Muscle of leg (tissue), 16 donors: ENCODE measurements at places on chromosomes 1 and 21. TPM values are rescaled to one million over a fixed set of nuclear protein-coding genes. Genes with fewer than 3 reads are reported as not detected.

DNA sequence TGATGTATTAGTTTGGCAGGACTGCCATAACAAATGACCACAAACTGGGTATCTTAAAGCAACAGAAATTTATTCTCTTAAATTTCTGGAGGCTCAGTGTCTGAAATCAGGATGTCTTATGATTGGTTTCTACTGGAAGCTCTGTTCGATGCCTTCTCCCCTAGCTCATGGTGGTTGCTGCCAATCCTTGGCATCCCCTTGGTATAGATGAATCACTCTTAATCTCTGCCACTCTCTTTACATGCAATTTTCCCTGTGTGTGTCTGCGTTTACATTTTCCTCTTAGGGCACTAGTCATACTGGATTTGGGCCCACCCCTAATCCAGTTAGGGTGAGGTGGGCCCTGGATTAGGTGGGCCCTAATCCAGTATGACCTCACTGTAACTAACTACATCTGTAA, 54.7 kb upstream of the MPC2 start:
- no peak for DNase-seq

DNA sequence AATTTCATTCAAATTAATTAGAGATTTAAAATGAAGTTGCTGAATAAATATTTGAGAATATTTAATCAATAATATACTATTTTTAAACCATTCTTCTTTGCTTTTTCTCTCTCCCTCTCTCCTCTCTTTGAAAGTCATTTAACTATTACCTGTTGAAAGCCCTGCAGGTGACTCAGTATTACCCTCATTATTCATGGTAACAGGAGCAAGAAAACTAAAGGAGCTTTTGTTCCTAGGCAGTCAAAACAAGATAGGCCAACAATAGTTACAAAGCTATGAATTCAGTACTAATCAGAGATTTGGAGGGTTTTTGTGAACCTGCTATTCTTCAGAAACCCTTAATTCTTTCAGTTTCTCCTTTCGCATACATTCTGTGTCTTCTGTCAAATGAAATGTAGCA, 721.3 kb upstream of the NCAM2 start:
- no peak for DNase-seq

DNA sequence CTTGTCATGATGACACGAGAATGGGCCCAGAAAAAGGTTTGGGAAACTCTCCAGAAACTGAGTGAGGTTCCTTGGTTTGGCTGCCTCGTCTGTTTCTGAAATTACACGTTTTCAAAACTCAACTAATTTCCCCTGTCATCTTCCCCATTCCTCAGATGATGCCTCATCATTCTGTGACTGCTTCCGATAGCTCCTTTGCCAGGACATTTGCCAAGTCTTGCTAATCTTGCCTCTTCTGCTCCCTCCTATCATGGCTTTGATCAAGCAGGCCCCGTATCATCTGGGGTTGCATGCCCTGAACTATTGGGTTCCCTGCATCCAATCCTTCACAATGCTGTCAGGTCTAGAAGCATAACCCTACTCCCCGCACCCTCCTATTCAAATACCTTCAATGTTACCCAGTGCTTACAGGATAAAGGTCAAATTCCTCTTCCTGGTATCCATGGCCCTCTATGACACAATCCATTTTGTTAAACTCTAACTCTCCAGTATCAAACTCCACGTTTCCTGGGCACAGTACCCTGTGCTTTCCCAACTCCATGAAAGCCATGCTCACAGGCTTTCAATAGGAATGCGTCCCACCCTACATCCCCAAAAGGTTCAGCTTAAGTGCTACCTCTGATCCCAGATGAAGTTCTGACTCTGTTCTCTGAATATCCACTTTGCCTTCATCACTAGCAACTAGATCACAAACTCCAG, 22.2 kb upstream of the TMEM200B start:
- DNase-seq = no peak

DNA sequence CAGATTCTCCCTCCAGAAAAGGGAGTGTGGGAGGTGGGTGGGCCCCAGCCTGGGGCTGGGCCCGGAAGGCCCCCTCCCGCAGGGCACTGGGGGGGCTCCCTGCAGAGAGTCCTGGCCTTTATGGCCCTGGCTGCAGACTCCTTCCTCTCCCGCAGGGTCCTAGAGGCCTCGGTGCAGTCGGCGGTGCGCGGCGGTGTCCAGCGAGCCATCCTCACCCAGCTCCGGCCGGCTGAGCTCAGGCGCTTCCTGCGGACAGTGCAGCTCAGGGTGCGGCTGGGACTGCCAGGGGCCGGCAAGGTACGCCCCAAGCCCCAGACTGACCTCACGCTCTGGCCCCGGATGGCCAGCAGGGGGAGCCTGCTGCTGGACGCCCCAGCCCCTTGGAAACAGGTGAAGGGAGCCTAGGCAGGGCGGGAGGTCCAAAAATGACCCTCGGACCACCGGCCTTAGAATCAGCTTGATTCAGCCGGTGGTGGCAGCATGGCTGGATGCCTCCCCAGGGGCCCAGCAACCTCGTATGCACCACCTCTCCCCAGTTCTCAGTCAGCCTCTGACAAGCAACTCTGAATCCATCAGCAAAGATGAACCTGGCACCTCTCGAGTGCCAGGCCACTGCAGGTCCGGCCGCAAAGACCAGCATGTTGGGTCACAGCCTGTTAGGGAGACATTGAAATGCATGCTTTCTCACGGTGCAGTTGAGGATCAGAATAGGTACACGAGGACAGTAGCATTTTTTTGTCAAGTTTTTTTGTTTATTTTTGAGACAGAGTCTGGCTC, 20.6 kb downstream of the MTHFR start:
- peak; percentile 67 for DNase-seq

DNA sequence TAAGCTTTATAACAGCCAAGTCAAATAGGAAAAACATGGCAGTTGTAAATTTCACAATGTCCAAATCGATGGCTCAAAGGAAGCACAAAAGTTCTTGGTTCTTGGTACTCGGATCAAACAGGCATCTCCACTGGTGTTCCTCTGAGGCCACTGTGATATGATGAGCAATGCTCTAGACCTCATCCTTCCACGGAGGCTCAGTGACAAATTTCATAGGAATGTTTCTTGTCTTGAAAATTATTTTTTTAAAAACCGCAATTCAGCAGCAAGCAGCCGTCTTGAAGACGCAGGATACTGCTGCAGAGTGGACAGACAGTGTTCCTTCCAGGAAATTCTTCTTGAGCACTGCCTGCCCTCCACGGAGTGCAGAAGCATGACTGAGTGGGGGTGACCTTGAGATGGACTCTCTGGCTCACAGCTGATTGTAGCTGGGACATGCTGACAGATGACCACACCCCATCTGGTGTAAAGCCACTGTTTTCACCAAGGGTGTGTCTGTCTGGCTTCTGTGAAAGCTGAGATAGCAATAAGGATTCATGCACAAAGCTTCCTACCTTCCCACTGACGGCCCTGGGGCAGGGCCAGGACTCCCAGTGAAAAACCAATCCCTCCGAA, 61.9 kb downstream of the TIAM1 start:
- peak; percentile 24 for DNase-seq

GRCh38 chr1:45929257-45929687, 125.9 kb downstream of the MAST2 start:
- no peak for DNase-seq

- peak; percentile 23 for DNase-seq
Measured at GRCh38 chr1:245843101-245843500, 664.0 kb downstream of the SMYD3 start.

The C1QTNF12 gene
- 1.9 TPM for polyA plus RNA-seq

- DNase-seq = no peak
Measured at GRCh38 chr1:16117936-16118335, 37.9 kb downstream of the EPHA2 start.
